ENCODE measurements at places on chromosomes 12 and 14. TPM values are rescaled to one million over a fixed set of nuclear protein-coding genes. Genes with fewer than 3 reads are reported as not detected.

DEPDC4 gene
- 2.1 TPM for total RNA-seq

MIS18BP1 gene
- 20.4 TPM for total RNA-seq

INF2 gene
- total RNA-seq = 216 TPM

KRT85 gene
- not detected for total RNA-seq

OR11H12 gene
- not detected for total RNA-seq

FAM186B gene
- total RNA-seq = 0.35 TPM

SOX5 gene
- total RNA-seq = 13.0 TPM

DNA sequence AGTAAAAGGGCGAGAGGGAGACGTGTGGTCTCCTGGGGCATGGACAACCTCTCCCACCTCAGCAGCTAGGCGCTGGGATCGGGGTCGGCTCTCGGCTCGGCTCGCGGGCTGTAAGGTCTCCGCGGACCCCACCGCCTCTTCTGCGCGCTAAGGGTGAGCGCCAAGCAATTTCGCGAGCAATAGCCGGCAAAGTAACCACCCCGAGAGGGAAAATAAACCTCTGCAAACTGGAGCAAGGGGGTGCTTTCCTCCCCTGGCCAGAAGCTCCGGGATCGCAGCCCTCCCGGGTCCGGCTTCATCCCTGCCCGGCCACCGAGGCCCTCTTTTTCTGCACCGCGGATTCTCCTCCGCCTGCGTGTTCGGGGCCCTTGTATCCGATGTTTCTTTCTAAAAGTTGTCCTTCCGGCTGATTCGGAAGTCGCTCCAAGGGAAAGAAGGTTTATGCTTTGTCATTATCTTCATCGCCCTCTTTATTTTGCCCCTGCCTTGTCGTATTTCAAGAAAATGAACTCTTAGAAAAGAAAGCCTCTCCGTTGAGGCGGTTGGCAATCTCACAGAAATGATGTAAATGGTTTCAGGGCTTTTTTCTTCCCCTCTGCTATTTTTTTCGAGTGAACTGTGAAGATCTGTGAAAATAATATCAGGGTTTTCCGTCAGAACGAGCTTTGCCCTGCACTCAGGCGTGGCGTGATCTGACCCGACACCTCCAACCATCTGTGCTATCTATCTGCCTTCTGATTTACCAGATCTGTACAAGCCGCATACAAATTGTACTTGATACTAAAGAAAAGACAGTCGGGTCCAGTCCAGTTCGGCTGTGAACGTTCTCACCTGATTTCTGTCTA lies 1.7 kb upstream of the SIX6 start:
- no peak for DNase-seq

- no peak for DNase-seq
Measured at GRCh38 chr12:103560604-103561101, 26.4 kb upstream of the STAB2 start.

- no peak for DNase-seq
Measured at GRCh38 chr14:91369628-91370445, 47.8 kb downstream of the CCDC88C start.

DNA sequence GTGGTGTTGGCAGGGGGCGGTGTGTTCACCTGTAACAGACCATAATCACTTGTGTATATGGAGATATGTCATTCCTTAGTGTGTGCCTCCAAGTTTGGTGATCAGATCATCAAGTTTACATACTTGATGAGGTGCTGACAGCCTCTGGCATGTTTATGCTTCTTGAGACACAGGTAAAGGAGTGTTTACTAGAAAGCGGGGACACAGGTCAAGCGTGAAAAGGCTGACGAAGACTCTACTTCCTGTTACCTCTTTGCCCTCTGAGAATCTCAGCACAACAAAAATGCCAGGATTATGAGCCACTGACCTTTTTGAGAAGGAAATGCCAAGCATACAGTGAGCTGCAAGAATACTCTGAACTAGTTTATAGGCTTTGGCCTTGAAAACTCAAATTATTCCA lies 29.6 kb downstream of the PRDM4 start:
- DNase-seq = no peak

- no peak for DNase-seq
Measured at GRCh38 chr14:91058042-91058581, 2.3 kb downstream of the RPS6KA5 start.

- peak; percentile 6 for DNase-seq
Measured at GRCh38 chr12:46300910-46301309, 32.1 kb upstream of the SLC38A1 start.

GRCh38 chr12:57165741-57166140 lies 18.3 kb upstream of the LRP1-AS start:
- no peak for DNase-seq

- DNase-seq = no peak
Measured at GRCh38 chr12:109760031-109760929, 46.7 kb downstream of the FAM222A start.

All from mucosa of descending colon (tissue), 3 donors.